ENCODE measurements at places on chromosomes 16 and 17.

DNA sequence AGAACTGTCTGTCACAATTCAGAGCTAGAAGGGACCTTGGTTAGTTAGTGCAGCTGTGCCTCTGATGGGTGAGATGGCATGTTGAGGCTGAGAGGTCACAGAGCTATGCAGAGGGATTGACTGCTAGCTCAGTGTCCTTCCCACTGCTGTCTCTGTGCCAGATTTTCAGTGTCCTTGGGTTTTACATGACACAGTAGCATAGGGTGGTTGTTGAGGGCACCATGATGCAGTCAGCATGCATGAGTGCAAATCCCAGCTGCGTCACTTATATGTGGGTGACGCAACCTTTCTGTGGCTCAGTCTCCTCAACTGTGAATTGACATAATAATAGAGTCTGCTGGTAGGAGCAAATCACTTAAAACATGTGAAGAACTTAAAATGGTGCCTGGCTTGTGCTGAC is 2.7 kb downstream of the MT1A start:
- H3K36me3 ChIP-seq = no peaks in the 10 kb centered on the region
- peaks cover 23% of the 10 kb centered on the region for H3K4me1 ChIP-seq
- DNase-seq = no peak
- no peak overlapping the region for H3K4me3 ChIP-seq
- H3K27ac ChIP-seq = no peak overlapping the region
- H3K27me3 ChIP-seq = no peaks in the 10 kb centered on the region

DNA sequence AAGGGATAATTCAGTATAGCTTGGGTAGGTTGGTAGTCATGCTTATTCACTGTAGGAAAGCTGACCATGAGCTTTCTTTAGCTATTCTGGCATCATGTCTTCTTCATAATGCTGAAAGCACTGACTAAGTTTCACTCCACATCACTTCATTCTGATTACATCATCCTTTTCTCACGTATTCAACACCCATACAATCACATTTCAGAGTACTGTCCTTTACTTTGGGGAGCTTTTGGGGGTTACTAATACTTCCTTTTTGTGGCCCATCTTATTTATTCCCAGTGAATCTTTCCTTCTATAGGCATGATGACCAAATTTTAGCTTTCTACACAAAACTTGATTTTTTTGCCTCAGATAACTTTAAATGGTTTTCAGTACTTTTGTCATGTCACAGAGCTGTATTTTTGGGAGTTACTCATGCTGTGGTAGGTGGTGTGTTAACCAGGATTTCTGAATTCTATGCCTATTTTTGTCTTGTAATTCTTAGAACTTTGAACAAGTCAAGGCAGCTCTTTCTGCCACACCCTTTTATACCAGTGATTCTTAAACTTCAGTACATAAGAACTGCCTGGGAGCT is 23.5 kb downstream of the TADA2A start:
- no peak for DNase-seq
- H3K36me3 ChIP-seq = peaks cover 6% of the 10 kb centered on the region
- no peaks in the 10 kb centered on the region for H3K4me1 ChIP-seq
- no peak overlapping the region for H3K27ac ChIP-seq
- H3K27me3 ChIP-seq = no peaks in the 10 kb centered on the region

DNA sequence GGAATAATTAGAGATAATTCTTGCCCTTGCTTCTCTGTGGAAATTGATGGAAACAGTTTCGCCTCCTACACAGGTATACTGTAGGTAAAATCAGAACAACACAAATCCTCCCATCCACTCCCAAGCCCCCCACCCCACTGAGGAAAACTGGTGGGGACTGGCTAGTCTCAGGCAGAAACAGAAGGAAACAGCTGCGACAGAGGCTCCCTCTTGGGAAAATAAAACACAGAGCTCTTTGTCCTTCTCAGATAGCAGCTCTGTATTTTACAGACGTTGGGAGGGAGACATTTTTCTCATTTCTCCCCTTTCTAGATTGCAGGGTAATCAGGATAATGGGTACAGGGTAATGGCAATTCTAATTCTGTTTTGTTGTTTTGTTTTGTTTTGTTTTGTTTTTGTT is 1.1 kb downstream of the SLFN13 start:
- no peak for DNase-seq
- H3K27me3 ChIP-seq = no peaks in the 10 kb centered on the region
- H3K27ac ChIP-seq = peak overlapping the region; percentile 82
- H3K36me3 ChIP-seq = 0 out of 2 replicates have a peak, but pooled peaks cover 5% of the 10 kb centered on the region
- H3K4me1 ChIP-seq = peaks cover 5% of the 10 kb centered on the region

GRCh38 chr17:49908782-49909714 is 59.9 kb upstream of the DLX4 start:
- H3K4me3 ChIP-seq = no peak overlapping the region
- no peaks in the 10 kb centered on the region for H3K36me3 ChIP-seq
- no peak overlapping the region for H3K27ac ChIP-seq
- peaks cover 6% of the 10 kb centered on the region for H3K27me3 ChIP-seq
- H3K4me1 ChIP-seq = peaks cover 20% of the 10 kb centered on the region

DNA sequence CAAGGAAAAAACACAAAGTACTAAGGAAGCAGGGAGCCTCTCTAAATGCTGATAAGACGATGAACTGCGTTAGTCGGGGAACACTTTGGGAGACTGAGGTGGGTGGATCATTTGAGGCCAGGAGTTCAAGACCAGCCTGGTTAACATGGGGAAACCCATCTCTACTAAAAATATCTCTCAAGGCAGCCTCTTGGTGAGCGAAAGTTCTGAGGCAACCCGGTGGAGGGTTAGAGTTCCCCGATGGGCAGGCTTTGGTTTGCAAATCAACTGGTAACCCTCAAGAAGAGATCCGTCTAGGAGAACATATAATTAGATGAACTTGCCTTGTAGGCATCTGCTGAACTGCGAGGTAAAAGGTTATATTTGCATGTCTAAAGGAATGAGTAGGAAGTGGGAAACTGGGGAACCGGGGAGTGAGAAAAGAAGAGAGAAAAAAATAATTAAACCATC is 44.6 kb downstream of the WSB1 start:
- peaks cover 4% of the 10 kb centered on the region for H3K4me1 ChIP-seq
- H3K36me3 ChIP-seq = no peaks in the 10 kb centered on the region

GRCh38 chr17:77317091-77317750 is 176.5 kb downstream of the SEC14L1 start:
- H3K4me1 ChIP-seq = peaks cover 77% of the 10 kb centered on the region
- H3K27ac ChIP-seq = peak overlapping the region; percentile 99
- peak overlapping the region; percentile 10 for H3K4me3 ChIP-seq

DNA sequence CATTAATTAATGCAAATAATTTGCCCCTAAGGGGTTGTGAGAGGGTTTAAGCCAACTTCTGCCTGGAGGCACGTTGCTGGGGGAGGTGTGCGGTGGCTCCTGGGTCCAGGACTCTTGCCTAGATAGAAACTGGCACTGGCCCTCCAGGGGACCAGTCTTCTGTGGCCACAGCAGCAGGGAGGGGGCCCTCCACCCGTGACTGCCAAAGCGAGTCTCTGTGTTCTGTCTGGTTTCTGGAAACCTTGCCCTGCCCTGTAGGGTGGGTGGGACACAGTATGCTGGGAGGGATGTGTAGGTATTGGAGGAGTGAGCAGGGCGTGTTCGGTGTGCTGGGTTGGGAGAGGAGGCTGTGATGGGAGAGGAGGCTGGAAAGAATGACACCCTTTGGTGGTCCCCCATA is 78.8 kb downstream of the TBC1D16 start:
- H3K27me3 ChIP-seq = no peaks in the 10 kb centered on the region
- DNase-seq = no peak

- no peaks in the 10 kb centered on the region for H3K27me3 ChIP-seq
- H3K36me3 ChIP-seq = no peaks in the 10 kb centered on the region
- no peaks in the 10 kb centered on the region for H3K4me1 ChIP-seq
These were observed 5.7 kb downstream of the QPRT start for GRCh38 chr16:29684679-29685078.

- H3K4me1 ChIP-seq = no peaks in the 10 kb centered on the region
- no peak for DNase-seq
- H3K27me3 ChIP-seq = no peaks in the 10 kb centered on the region
- no peak overlapping the region for H3K27ac ChIP-seq
These were observed 374.4 kb downstream of the SNX29 start for GRCh38 chr16:12350945-12351344.

DNA sequence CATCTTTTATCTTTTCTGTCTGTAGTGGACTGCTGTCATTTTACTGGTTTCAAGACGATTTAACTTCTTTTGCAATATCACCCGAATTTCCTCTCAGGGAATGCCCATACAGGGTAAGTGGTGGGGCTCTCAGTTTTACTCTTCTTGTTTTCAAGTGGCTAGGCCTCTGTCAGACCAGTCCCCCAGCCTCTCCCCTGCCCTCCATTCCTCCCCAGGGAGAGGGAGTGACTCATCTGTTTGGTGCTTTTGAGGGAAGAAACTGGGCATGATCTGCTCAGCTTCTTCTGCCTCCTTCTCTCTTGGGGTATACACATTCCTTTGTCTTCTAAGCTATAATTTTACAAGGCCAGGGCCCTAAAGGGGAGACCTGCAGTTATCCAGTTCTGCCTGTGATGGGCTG is 332.0 kb downstream of the CBLN1 start:
- no peaks in the 10 kb centered on the region for H3K36me3 ChIP-seq
- no peak overlapping the region for H3K27ac ChIP-seq
- DNase-seq = no peak
- H3K27me3 ChIP-seq = no peaks in the 10 kb centered on the region

GRCh38 chr16:49800441-49800840 is 55.5 kb downstream of the ZNF423 start:
- H3K4me1 ChIP-seq = no peaks in the 10 kb centered on the region
- H3K4me3 ChIP-seq = no peak overlapping the region
- H3K36me3 ChIP-seq = no peaks in the 10 kb centered on the region
- DNase-seq = no peak
- no peaks in the 10 kb centered on the region for H3K27me3 ChIP-seq

GRCh38 chr17:46977750-46978488 is 1.1 kb downstream of the RPRML start:
- peaks cover 2% of the 10 kb centered on the region for H3K27me3 ChIP-seq
- no peak for DNase-seq
- peak overlapping the region; percentile 48 for H3K4me3 ChIP-seq
- no peak overlapping the region for H3K27ac ChIP-seq
- no peaks in the 10 kb centered on the region for H3K36me3 ChIP-seq

- no peaks in the 10 kb centered on the region for H3K4me1 ChIP-seq
- no peak overlapping the region for H3K4me3 ChIP-seq
- H3K27me3 ChIP-seq = peaks cover 15% of the 10 kb centered on the region
These were observed 47.8 kb upstream of the NLRP1 start for GRCh38 chr17:5631958-5632590.

All from Panc1 (cell line).